AG09309 (cell line): ENCODE measurements at places on chromosomes 3 and 15.

DNA sequence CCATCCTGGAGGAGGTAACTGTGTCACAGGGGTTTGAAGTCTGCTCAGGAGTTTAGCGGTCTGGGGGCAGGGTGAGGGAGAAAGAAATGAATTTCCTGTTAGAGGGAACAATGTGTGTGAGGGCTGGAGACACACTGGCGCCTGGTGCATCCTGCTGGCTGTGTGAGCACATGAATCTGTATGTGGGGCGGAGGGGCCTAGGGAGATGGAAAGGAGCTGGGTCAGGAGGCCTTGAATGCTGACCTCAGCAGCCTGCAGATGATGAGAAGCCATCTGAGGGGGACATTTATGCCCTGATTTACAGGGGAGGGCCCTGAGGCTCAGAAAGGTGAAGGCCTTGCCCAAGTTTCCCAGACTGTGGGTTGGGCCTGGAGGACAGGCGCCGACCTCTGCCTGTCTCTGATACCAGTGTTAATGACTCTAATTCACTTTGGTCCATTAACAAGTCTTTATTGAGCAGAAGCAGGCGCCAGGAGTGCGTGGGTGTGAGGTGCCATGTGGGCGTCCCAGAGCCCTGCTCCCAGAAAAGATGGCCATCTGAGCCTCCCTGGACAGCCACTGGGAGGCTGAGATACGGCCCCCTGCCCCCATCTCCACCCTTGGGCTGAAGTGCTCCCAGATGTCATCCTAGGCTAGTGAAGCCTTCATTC lies 34.8 kb downstream of the LINGO1 start:
- no peak for DNase-seq

DNA sequence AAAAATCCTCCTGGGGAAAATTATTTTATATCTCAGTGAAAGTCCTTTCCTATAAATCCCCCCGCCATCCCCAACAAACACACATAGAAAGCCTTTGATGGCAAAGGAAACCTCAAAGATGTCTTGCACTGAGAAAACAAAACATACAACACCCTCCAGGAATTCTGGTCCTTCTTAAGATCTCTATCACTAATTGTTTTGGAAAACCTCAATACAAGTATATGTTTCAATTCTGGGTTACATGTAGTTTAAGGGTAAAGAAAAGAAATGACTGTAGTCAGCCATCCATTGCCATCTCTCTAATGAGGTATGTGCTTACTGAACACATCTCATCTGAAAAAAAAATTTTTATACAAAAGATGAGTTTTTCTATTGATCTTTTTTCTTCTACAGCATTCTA lies 97.3 kb downstream of the FSIP1 start:
- DNase-seq = no peak

GRCh38 chr3:180176059-180176458 lies 139.3 kb upstream of the PEX5L start:
- no peak for DNase-seq

GRCh38 chr15:91099995-91100813 lies at the start of gene SV2B:
Gene SV2B (plus strand): TSS chr15:91100257. CDS start chr15:91226264, 126,007 bp downstream.
- DNase-seq = no peak

GRCh38 chr15:62647843-62648505 lies 394.6 kb upstream of the TPM1 start:
- no peak for DNase-seq

GRCh38 chr3:148992027-148992634 lies 791 bp downstream of the GYG1 start:
- no peak for DNase-seq

DNA sequence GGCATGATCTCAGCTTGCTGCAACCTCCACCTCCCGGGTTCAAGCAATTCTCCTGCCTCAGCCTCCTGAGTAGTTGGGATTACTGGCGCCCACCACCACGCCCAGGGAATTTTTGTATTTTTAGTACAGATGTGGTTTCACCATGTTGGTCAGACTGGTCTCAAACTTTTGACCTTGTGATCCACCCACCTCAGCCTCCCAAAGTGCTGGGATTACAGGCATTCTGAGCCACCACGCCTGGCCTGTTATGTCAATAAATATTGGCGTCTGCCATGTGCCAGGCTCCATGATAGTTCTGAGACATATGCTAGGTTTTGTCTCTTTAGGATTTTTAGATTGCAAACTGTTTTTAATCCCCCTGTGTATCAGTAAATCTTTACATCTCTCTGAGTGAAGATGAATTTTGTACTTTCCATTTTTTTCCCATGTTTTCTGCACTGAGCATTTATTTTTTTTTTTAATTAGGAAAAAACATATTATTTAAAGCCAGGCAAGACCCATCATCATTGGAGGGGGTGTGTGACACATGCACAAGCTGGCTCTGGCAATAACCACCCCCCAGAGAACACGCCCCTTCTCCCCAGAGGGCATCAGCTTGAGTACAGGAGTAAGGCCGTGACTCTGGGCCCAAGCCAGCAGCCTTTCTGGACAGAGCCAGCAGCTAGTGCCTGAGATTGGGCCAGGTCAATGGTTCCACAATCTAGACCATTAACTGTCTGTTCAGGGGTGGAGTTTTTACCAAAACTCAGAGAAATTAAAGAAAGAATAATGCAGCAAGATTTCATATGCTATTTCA lies 51.0 kb upstream of the ATP1B3 start:
- DNase-seq = no peak
